ENCODE measurements at places on chromosomes 4 and X. TPM values are rescaled to one million over a fixed set of nuclear protein-coding genes. Genes with fewer than 3 reads are reported as not detected.

Gene ASB9
- 26.5 TPM for total RNA-seq

Gene FAM47E
- total RNA-seq: 0.10 TPM

Gene SLC7A11
- 18.7 TPM for total RNA-seq

Gene POU3F4
- total RNA-seq: not detected

Gene ZFP42
- not detected for total RNA-seq

Gene SLC25A5
- 769 TPM for total RNA-seq

Gene SLC9B1
- not detected for total RNA-seq

Gene PLAC1
- total RNA-seq: 0.59 TPM

Gene NPY2R
- total RNA-seq: 0.02 TPM

Gene GLUD2
- 2.2 TPM for total RNA-seq

Gene TMPRSS11A
- not detected for total RNA-seq

Gene BLTP1
- 7.7 TPM for total RNA-seq

Gene HTT-AS
- not detected for total RNA-seq

Gene SOD3
- total RNA-seq: not detected

Gene KCNE5
- 0.14 TPM for total RNA-seq

Gene CWH43
- total RNA-seq: not detected

Gene FAM53A
- 1.00 TPM for total RNA-seq

Gene CXCL8
- 6.0 TPM for total RNA-seq

Gene LUZP4
- total RNA-seq: not detected

Gene VGLL1
- total RNA-seq: not detected

Gene RGN
- not detected for total RNA-seq

Gene SHROOM2
- 0.97 TPM for total RNA-seq

Gene HTN1
- total RNA-seq: not detected

Gene DOCK11
- total RNA-seq: 7.0 TPM

Gene NDP
- not detected for total RNA-seq

Gene XIAP
- 27.9 TPM for total RNA-seq

Gene USP9X
- 25.8 TPM for total RNA-seq

Gene PAGE2B
- total RNA-seq: not detected

Gene VCX
- total RNA-seq: not detected

Gene EDA2R
- total RNA-seq: 10.3 TPM

Gene ANXA3
- total RNA-seq: 58.8 TPM

Gene ASMT
- 0.38 TPM for total RNA-seq

Gene STOX2
- 2.3 TPM for total RNA-seq

Gene MAGEC3
- not detected for total RNA-seq

Gene P2RY4
- total RNA-seq: not detected

Gene BRS3
- total RNA-seq: not detected

Gene CXXC4
- 0.05 TPM for total RNA-seq

Gene ARHGAP36
- not detected for total RNA-seq

Gene PCYT1B
- total RNA-seq: 0.08 TPM

Gene MAGEE1
- 4.8 TPM for total RNA-seq
